H54 (cell line): ENCODE measurements at places on chromosomes 5 and 9.

DNA sequence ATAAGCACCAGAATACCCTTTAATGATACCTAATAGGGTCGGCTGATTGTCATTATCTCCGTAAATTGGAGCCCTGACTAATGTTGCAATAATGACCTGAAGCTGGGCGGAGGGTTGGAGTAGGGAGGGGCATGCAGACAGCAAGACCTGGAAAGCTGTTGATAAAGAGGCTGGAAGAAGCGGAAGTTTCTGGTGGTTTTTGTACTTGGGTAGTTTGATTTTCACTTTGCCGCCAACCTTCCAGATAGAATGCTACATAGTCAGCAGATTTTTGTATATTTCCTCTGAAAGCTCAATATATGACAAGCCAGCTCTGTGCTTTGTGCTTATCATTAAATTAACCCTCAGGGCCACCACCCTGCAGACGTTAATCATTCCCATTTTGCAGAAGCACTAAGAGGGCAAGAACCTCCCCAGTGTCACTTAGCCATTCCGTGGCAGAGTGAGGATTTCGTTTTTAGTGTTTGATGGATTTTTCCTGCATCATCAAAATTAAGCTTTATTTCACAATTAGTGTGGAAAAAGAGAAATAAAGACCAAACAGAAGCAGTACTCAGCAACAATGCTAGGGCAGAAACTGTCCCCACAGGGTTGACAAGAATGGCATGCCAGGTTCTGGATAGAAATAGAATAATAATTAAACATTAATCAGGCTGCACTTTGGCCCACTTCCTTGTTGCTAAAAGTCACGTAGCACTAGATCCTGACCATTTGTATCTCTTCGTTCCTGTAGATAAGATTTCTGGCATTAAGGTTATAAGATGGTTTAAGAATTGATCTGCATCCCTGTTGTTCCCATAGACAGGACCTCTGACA is 34.7 kb downstream of the DIRAS2 start:
- no peak for DNase-seq

- no peak for DNase-seq
Observed at GRCh38 chr5:117649821-117650220, 1075.2 kb upstream of the SEMA6A start.

DNA sequence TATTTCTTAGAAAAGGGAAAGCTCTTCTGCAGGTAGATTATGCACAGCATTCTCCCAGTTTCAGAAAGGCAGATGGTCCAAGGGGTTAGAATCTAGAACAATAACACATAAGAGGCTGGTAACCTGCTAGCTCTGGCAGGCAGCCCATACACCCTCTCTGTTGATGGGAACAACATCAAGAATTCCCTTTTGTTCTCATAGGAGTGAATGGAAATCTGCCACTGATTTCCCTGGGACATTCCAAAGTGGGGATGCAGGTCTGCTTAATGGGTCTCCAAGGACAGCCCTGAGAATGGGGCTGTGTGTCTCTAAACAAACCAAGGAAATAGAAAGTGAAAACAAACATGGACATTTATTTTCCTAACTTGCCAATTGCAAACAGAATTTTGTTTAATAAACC is 456.8 kb downstream of the EBF1 start:
- no peak for DNase-seq

DNA sequence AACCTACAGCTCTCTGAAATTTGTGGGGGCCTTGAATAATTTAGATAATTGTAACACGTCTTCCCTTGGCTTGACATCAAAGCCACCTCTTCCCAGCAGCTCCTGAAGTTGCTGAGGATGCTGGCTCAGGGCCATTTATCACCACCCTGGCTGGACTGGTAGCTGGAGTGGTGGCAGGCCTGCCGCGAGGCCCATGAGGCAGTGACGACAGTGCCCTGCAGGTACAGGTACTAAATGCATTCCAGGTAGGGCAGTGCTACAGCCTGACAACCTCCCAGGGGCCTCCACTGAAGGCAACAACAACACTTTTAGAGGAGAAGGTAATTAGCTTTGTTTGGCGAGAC is 270.2 kb upstream of the KLF4 start:
- DNase-seq, result no peak

GRCh38 chr5:130912088-130912487 is 253.0 kb downstream of the HINT1 start:
- DNase-seq, result no peak

- DNase-seq, result no peak
Observed at GRCh38 chr5:147930769-147931168, 24.4 kb upstream of the C5orf46 start.

DNA sequence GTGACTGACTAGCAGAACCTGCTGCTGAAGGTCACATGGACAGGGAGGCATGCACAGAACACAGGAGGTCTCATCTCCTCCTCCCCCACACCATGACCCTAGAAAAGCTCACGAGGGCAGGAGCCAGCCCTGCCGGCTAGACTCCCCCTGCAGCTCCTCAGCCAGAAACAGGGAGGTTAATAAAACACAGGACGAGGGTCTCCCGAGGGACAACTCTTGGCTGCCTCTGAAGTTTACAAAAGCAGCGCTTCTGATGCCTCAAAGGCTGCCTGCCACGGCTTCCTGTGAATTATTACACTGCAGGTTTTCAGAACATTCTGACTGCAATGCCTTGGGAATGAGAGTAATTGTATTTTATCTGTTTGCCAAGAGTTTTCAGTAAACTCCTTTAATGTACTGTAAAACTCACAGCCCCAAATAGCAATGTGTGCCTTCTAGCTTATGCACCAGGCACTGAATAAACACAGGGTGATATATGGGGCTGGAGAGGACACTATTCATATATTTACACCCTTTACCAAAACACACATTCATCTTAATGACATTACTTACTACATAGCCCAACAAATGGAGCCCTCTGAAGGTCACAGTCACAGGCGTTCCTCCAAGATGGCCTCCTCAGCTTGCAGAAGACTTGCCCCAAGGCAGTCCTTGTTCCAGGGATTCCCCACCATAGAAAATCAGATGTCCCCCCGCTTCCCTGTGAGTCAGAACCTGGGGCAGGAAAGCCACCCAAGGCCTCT is 83.7 kb downstream of the C5orf15 start:
- no peak for DNase-seq

DNA sequence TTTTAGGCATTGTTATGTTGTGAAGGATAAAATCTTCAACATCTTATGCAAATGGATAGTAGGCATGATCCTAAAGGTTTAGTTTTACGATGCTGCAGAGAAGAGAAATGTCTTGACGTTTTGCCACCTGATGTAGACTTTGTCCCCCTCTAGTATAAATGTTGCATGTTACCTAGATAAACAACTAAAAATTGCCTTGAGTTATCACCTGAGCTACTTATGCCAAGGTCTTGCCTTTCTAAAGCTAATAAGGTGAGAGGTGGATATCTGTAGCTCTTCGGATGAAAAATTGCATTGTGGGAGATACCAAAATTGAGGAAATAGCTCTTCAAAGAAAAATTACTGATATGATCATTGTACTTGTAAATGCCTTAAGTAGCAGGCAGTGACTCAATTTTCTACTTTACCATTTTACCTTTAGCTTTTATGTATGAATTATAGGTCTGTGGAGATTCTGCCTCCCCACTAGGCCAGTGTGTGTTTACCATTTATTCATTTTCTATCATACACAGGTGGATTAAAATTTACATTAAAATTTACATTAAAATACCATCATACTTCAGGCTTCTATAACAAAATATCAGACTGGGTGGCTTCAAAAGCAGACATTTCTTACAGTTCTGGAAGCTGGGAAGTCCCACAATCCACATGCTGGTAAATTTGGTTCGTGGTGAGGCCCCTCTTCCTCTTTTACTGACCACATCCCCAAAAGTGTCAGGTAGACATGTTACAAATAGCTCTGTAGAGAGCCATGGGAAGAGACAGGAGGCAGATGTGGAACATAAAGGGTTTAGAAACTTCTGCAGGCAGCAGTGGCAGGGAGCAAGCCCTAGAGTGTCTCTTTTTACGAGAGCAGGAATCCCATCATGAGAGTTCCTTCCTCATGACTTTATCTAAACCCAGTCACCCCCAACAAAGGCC is 100.7 kb upstream of the ERBIN start:
- DNase-seq, result no peak
